ENCODE measurements at places on chromosomes 12 and 14.

GRCh38 chr14:79248126-79248525 lies 963.2 kb downstream of the DIO2 start:
- no peak for DNase-seq

DNA sequence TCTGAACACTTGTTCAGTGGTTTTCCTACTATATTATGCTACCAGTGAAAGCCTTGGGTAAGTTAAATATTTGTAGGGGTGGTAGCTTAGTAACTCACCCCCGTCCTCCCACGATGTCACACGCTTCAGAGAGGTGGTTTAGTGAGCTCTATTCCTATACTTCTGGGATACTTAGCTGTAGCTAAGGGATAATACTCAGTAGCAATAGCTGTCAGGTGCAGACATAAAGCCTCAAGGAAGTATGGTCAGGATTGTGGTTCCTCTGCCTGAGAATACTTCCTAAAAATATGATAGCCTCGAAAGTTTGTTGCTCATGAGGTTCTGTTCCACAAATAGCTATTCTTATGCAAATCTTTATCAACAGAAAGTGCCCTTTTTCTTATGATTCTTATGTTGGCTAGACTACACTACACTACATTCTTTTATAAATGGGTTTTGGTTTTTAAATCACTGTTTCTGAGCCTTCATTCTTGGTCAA lies 11.9 kb downstream of the DLST start:
- no peak for DNase-seq

- DNase-seq = no peak
Measured at GRCh38 chr12:3550839-3551238, 59.8 kb downstream of the PRMT8 start.

DNA sequence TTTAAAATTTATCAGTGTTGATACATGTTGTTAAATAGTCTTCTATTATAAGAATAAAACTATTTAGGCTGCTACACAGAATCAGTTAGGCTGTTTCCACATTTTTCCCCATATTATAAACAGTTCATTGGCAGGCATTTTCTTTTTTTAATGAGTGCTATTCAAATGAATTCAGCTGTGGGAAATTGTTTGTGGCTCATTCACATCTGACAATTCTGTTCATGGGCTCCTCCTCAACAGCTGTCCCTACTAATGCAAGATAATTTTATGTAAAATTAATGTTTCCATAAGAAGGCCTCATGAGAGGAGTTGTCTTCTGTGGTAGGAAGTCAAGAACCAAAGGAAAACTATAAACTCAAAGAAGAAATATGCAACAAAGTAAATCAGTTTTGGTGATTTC lies 218.0 kb downstream of the PPFIA2 start:
- no peak for DNase-seq

DNA sequence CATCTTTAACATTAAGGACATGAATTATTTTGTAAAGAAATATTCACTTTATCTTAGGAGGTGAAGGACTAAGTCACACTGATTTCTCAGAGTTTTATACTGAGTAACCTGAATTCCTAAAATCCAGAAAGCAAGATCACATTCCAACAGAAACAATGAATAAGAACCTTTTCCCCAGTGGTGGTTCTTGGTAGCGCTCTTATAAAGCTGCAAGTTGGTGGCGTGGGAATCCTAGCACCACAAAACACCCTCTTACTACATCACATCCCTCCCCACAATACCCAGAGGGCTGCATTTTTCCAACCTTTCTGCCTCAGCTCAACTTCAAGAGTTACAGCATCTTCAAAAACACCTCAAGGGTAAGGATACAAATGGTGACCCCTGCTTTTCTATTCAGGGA lies 44.0 kb upstream of the SMUG1 start:
- no peak for DNase-seq

GRCh38 chr14:75277815-75278421 lies 710 bp upstream of the FOS start:
- no peak for DNase-seq

DNA sequence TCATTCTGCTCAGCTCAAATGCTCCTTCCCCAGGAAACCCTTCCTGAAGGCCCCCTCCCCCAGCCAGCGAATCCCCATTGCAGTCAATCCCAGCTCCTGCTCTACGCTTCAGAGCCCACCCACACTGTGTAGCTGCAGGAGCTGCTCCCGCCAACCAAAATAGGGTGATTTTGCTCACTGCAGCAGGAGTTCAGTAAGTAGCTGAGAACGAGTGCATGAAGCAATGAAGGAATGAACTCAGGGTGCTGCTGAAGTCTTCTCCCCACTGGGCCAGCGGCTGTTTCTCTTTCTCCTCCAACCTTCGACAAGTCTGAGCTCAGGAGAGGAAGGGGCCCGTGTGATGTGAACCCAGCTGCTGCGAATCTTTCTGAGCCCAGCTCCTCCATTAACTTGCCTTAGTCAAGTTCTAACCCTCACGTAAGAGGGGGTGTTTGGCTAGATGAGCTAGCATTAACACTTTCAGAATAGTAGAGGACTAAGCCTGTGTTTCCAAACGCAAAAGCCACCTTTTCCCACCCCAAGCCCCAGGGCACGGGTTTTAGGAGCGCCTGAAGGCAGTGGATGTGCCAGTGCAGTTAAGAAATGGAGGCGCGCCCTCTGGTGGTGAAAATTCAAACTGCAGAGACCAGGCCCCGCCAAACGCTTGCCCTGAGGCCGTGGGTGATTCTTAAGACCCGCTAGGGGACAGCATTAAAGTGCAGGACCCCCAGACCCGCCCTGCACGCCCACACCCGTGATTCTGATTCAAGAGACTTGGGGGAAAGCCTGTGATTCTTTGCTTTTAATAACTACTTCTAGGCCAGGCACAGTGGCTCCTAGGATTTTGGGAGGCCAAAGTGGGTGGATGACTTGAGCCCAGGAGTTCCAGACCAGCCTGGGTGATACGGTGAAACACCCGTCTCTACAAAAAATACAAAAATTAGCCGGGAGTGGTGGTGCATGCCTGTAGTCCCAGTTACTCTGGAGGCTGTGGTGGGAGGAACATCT lies 11.9 kb upstream of the SERPINA4 start:
- DNase-seq = no peak

DNA sequence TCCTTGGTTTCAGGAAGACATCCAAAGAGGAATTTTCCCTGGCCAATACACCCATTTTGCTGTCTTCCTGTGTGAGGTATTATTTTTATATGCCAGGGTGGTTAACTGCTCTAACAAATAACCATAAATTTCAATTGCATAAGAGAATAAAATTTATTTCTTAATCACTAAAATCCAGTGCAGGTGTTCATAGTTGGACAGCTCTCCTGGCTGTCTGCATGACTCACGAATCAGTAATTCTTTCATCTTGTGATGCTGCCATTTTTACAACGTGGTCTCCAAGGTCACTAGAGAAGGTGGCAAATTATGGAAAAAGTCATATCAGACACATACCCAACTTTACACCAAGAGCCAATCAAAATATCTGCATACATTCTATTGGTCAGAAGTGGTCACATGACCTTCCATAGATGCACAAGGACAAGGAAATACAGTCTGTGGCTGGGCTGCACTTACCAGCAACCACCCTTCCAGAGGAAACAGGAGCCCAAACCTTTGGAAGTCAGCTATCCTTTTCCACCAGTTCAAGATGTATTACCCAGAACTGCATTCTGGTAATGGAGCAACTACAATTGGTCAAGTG lies 193.5 kb upstream of the PLEKHG7 start:
- no peak for DNase-seq

GRCh38 chr12:15800278-15800677 lies 11.1 kb upstream of the EPS8 start:
- DNase-seq = no peak

DNA sequence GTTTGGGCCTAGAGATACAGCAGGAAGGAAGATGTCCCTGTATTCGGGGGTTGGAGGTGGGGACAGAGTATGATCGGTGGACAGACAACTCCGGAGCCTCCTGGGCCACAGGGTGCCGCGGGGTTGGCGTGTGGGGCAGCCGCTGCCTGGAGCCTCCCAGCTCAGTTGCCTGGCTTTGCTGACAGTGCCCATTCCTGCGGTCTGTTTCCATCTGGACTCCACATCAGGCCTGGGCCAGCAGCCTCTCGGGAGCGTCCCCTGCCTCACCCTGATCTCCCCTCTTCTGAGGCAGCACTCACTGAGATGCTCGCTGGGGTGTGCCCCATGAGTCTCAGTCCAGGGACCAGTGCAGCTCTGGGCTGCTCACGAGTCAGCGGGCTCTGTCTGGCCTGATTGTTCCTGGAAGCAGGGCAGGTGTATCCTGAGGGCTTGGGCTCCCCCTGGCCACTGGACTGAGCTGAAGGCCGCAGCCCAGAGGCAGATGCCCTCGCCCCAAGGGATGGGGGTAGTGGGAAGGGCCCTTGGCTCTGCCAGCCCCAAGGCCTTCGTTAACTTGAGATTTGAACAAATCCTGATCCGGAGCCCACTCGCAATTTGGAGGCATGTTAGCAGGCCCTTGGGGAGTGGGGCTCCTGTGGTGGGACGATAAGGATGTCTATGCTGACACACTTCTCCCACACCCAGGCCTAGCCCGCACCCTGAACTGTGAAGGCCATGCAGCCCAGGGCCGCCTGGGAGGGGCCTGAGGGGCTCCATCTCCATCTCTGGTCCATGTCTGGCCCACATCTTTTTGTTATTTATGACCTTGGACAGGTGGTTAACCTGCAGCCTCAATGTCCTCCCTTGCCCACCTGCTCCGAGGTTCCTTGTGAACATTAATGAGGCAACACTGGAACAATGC lies 7.5 kb downstream of the HIP1R start:
- DNase-seq = no peak

- no peak for DNase-seq
Measured at GRCh38 chr12:64745980-64746379, 13.2 kb downstream of the GNS start.

- DNase-seq = no peak
Measured at GRCh38 chr14:20652996-20653975, 11.8 kb upstream of the OR6S1 start.

DNA sequence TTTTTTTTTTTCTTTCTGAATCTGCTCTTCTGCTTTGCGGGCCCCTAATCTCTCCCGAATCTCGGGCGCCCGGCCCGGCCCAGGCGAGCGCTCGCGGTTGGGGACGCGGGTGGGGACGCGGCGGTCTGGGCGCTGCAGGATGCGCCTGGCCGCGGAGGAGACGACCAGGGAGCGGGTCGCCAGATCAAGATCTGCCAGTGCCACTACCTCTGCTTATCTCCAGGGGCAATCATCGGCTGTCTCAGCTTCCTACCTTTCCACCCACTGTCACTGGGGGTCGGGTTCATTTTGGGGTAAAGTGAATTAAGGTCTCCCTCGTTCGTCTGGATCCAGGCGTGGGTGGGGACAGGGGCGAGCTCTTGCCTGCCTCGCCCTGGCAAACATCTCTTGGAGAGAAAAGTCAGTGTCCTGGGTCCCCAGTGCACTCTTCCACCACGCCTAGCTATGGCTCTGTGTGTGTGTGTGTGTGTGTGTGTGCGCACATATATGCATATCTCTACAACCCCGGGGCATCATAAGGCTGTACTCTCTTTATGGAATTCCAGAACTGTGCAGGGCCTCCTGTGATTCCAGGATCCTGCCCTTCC lies 422.3 kb downstream of the VRK1 start:
- DNase-seq = no peak

- DNase-seq = no peak
Measured at GRCh38 chr12:23830210-23830609, 119.3 kb downstream of the SOX5 start.

Measured in forelimb muscle (tissue), 1 donor.